ENCODE measurements at places on chromosomes 2 and 18. TPM values are rescaled to one million over a fixed set of nuclear protein-coding genes. Genes with fewer than 3 reads are reported as not detected.

Gene CYP26B1
- 20.8 TPM for total RNA-seq

Gene CHST10
- 4.6 TPM for total RNA-seq

Gene C18orf32
- total RNA-seq, result 31.5 TPM

Gene UGT1A3
- not detected for total RNA-seq

Gene INO80D
- total RNA-seq, result 24.4 TPM

Gene MBP
- total RNA-seq, result 41.7 TPM

Gene SGPP2
- not detected for total RNA-seq

Gene EN1
- not detected for total RNA-seq

Gene ITPRIPL1
- 0.63 TPM for total RNA-seq

Gene SERPINB13
- not detected for total RNA-seq

Gene DYNAP
- total RNA-seq, result not detected

Gene VWA3B
- total RNA-seq, result 0.27 TPM

Gene ERBB4
- total RNA-seq, result 15.7 TPM

Gene LINC00305
- total RNA-seq, result not detected

Gene PRADC1
- total RNA-seq, result 19.9 TPM

Gene PSMA8
- not detected for total RNA-seq

Gene UGT1A10
- total RNA-seq, result 0.41 TPM

Gene NT5C1B
- total RNA-seq, result not detected

Gene CTAGE1
- total RNA-seq, result not detected

Gene PID1
- total RNA-seq, result 109 TPM

Gene DTNA
- 41.0 TPM for total RNA-seq

Gene ADAM23
- total RNA-seq, result 4.5 TPM

Gene RESP18
- total RNA-seq, result not detected

Gene PTPRN
- total RNA-seq, result not detected

Gene DCTN1
- 123 TPM for total RNA-seq

Gene ASPRV1
- total RNA-seq, result 3.2 TPM

Gene UGT1A8
- total RNA-seq, result not detected

Gene PLCL1
- total RNA-seq, result 25.6 TPM

Gene FBLN7
- total RNA-seq, result 15.6 TPM

Gene CDKL4
- total RNA-seq, result not detected

Gene RAPGEF4
- 9.9 TPM for total RNA-seq

Gene PLB1
- 19.2 TPM for total RNA-seq

Data from thoracic aorta (tissue), 2 donors.